ENCODE measurements at places on chromosomes 2 and 18. TPM values are rescaled to one million over a fixed set of nuclear protein-coding genes. Genes with fewer than 3 reads are reported as not detected.

The RNF181 gene
- total RNA-seq, result 96.7 TPM

The RAX gene
- not detected for total RNA-seq

The LTBP1 gene
- 10.3 TPM for total RNA-seq

The STPG4 gene
- 6.5 TPM for total RNA-seq

The CCDC85A gene
- total RNA-seq, result not detected

The MYO5B gene
- total RNA-seq, result 25.4 TPM

The DHRS9 gene
- not detected for total RNA-seq

The PSTPIP2 gene
- not detected for total RNA-seq

The IL18RAP gene
- not detected for total RNA-seq

The TRIM43 gene
- not detected for total RNA-seq

The LIPG gene
- total RNA-seq, result 30.9 TPM

The C1QL2 gene
- not detected for total RNA-seq

The FAM110C gene
- 21.1 TPM for total RNA-seq

The MOCOS gene
- total RNA-seq, result 30.4 TPM

The ASXL3 gene
- total RNA-seq, result not detected

The SLC11A1 gene
- total RNA-seq, result 0.35 TPM

The CLEC4F gene
- total RNA-seq, result not detected

The BAZ2B gene
- total RNA-seq, result 28.0 TPM

The GATA6 gene
- 12.3 TPM for total RNA-seq

The MOGAT1 gene
- 0.35 TPM for total RNA-seq

The NT5DC4 gene
- total RNA-seq, result 6.1 TPM

The TFCP2L1 gene
- total RNA-seq, result 4.6 TPM

The ERFE gene
- total RNA-seq, result 18.3 TPM

The KIF5C gene
- total RNA-seq, result 0.23 TPM

The CNGA3 gene
- not detected for total RNA-seq

The DNER gene
- total RNA-seq, result 0.28 TPM

The MAL gene
- 171 TPM for total RNA-seq

The PJVK gene
- 14.6 TPM for total RNA-seq

The SH3RF3 gene
- total RNA-seq, result 6.1 TPM

The ANKRD62 gene
- 0.20 TPM for total RNA-seq

The TSHZ1 gene
- total RNA-seq, result 6.5 TPM

The RNMT gene
- 48.8 TPM for total RNA-seq

The CHST9 gene
- total RNA-seq, result not detected

The PKP4 gene
- 59.1 TPM for total RNA-seq

The RUFY4 gene
- total RNA-seq, result not detected

The ARHGAP25 gene
- total RNA-seq, result not detected

The CAPN13 gene
- 1.5 TPM for total RNA-seq

The CENPA gene
- total RNA-seq, result 43.6 TPM

The NCKAP5 gene
- not detected for total RNA-seq

The RFX8 gene
- total RNA-seq, result not detected

The COPS8 gene
- 64.7 TPM for total RNA-seq

The ALPP gene
- total RNA-seq, result 47.5 TPM

The NCK2 gene
- 30.8 TPM for total RNA-seq

The TFPI gene
- total RNA-seq, result 35.5 TPM

The POTEE gene
- total RNA-seq, result not detected

The ELMOD3 gene
- 18.1 TPM for total RNA-seq

The IL1RN gene
- 5.0 TPM for total RNA-seq

The VIT gene
- not detected for total RNA-seq

The SCYGR4 gene
- total RNA-seq, result not detected

The UGT1A5 gene
- 91.2 TPM for total RNA-seq

The OSGEPL1 gene
- 5.7 TPM for total RNA-seq
